ENCODE measurements at places on chromosomes 3 and 15. TPM values are rescaled to one million over a fixed set of nuclear protein-coding genes. Genes with fewer than 3 reads are reported as not detected.

- DNase-seq, result no peak
Observed at GRCh38 chr3:108388136-108389132, 92.1 kb downstream of the HHLA2 start.

DNA sequence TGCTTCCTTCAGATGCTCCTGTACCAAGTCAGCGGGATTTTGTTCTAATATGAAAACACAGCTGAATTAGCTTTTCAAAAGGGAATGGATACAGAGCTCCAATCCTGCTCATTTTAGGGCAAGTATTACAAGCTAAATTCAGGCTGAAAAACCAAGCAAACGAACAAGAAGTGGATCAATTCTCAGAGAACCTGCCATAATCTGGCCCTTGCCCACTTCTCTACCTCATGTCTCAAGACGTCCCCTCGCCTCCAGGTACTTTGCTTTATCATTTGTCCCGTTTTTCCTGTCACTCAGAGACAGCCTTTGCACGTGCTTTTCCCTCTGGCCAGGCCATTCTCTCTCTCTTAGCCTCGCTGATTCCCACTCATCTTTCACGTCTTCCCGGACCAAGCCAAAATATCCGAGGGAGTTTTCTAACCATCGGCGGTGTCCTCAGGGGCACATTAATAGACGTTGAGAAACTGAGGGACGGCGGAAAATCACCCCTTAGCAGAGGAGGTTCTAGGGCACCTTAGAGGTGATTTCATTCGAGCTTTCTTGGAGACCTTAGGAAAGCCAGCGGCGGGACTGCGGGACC is 654 bp downstream of the SUSD5 start:
- DNase-seq, result no peak

DNA sequence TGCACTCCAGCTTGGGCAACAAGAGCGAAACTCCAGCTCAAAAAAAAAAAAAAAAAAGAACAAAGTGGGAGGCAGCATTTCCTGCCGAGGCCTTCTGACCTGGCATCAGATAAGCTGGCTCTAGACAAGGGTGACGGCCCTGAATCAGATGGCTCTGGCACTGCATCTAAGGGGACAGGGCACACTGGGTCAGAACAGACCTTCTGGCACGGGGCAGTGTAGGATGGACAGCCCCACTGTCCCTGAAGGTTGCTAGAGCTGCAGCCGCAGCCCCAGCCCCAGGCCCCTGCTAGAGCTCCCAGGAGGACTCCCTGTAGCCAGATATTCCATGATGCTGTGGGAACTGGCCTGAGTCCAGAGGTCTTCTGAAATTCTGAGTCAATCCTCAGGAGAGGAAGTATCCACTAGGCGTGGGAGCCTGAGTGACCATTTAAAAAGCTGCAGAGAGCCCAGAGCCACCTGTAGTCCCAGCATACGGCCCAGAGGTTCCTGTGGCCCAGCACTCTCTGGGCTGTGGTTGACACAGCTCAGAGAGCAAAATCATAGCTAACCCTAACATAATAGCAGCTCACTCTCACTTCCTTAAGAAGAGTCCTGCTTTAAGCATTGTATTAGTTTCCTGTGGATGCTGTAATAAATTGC is 69.2 kb upstream of the MFGE8 start:
- peak; percentile 20 for DNase-seq

GRCh38 chr15:81781395-81781794 is 264.4 kb downstream of the MEX3B start:
- DNase-seq, result no peak

- no peak for DNase-seq
Observed at GRCh38 chr15:89072277-89072869, 15.9 kb upstream of the ABHD2 start.

DNA sequence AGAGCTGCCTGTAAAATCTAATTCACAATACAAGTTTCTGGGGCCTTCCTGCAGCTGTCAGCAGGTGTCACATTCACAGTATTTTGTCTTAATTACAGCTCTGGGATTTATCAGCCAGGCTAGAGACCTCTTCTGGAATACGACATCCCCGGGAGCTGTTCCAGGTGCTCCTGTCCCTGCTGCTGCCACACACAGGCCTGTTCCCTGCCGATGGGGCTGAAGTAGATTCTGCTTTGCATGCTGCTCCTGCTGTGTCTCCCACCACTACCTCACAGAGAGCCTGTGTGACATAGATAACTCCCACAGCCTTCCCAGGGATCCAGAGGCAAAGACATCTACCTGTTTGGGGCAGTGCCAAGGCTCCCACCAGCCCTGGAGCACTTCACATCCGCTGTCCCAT is 20.4 kb downstream of the COLQ start:
- no peak for DNase-seq

The STRIT1 gene
- total RNA-seq, result not detected

The PLSCR2 gene
- total RNA-seq, result not detected
